Activated CD4-positive, alpha-beta T cell treated with anti-CD3 and anti-CD28 coated beads for 48 hours (primary cell): ENCODE measurements at places on chromosomes 12 and 14.

GRCh38 chr12:67813456-67813904 is 164.9 kb downstream of the DYRK2 start:
- no peak for DNase-seq

- DNase-seq = no peak
These were observed 35.8 kb downstream of the NFKBIA start for GRCh38 chr14:35368583-35369392.

GRCh38 chr14:101187816-101188570 is 284.5 kb upstream of the RTL1 start:
- no peak for DNase-seq

- no peak for DNase-seq
These were observed 4.4 kb downstream of the WNT1 start for GRCh38 chr12:48982397-48983080.

DNA sequence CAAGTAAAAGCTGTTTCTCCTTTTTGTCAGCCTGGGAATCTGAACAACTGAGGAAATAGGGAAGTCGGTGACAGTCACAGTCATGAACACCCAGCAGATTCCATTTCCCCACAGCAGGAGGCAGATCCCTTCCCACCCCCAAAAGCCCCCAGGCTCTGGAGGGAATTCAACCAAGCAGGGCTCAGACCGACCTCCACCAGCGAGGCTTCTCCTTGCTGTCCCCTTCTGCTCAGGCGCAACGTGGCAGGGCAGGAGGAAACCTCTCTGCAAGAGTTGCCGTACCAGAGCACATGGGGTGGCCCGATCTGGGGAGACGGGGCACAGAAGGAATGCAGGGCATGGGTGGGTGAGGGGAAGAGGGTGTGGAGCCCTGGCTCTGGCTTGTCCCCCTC is 319 bp downstream of the GALNT6 start:
- DNase-seq = peak; percentile 42

DNA sequence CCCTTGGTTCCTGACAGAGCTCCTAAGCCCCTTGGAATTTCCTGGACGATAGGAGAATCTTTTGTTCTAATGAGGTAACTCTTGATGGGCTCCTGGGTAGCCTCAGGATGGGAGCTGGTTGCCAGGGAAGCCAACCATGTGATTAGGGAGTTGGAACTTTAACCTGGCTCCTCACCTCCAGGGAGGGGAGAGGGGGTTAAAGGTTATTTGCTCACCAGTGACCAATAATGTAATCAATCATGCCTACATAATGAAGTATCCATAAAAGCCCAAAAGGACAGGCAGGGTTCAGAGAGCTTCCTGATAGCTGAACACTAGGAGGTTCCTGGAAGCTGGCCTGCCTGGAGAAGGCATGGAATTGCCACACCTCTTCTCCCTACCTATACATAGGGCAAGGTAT is 6.2 kb upstream of the CNOT2 start:
- no peak for DNase-seq

DNA sequence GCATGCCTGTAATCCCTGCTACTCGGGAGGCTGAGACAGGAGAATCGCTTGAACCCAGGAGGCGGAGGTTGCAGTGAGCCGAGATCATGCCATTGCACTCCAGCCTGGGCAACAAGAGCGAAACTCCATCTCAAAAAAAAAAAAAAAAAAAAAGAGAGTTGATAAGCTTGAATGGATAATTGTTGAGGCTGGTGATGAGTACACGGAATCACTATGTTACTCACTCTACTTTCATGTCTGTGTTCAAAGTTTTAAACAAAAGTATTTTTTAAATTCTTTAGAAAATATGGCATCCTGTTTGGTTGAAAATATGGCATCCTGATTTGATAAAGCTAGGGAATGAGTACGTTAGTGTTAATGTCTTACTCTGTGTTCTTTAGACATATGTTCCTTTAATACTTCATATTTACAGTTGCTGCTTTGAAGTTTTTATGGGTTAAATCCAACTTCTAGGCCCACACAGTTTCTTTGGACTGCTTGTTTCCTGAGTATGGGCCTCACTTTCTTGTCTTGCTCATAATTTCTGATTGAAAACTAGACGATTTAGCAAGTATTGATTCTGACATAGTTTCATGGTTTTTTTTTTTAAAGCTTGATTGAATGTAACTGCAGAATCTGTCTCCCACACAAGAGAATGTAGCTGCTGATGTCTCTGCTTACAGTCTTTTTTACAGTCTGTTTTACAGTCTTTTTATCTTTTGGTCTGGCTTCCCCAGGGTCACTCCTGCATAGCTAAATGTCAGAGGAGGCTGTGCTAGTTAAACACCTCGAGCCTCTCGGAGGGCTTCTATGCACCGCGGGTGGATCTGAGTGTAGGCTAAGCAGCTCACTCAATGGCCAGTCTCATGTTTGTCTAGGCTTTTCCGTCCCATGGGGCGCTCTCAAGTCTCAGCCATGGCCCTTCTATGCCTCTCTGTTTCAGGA is 14.1 kb upstream of the FBLN5 start:
- peak; percentile 28 for DNase-seq

DNA sequence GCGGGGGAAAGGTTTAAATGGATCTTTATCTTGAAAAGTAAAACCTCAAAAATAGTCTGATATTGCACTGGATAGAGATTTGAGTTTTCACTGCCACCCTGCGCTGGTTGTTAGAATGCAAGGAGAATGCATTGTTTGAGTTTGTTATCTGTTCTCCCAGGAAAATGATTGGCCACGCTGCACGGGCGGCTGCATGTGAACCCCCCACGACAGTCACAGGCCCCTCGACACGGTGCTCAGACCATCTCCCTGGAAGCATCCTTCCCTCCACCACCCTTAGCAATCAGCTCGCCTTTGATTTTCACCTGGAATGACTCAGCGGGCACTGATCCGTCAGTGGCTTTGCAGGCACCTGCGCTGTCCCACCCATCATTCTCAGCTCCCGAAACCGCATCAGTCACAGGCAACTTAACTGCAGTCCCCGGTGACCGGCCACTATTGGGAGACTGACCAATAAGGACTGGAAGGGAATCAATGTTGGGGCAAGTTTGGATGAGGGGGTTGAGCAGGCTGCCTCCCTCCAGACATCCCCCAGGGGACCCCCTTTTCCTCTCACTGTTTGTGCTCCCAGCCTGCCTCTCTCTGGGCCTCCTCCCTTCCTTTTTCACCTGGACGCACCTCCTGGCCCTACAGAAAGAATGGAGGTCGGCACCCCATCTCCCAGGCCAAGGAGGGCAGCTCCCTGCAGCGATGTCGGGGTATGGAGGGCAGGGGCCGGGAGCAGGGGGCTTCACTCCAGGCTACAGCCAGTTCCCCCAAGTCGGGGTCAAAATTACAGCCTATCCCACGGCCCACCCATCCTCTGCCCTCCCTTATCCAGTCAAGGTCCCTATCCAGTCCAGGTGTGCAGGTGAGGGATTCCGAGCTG is 28.5 kb upstream of the C14orf180 start:
- no peak for DNase-seq

- no peak for DNase-seq
These were observed 68.4 kb upstream of the DLK1 start for GRCh38 chr14:100658181-100658886.
